GM23248 (cell line): ENCODE measurements at places on chromosomes 2 and 18. TPM values are rescaled to one million over a fixed set of nuclear protein-coding genes. Genes with fewer than 3 reads are reported as not detected.

Gene ABCA12
- not detected in 2 replicates for polyA plus RNA-seq

DNA sequence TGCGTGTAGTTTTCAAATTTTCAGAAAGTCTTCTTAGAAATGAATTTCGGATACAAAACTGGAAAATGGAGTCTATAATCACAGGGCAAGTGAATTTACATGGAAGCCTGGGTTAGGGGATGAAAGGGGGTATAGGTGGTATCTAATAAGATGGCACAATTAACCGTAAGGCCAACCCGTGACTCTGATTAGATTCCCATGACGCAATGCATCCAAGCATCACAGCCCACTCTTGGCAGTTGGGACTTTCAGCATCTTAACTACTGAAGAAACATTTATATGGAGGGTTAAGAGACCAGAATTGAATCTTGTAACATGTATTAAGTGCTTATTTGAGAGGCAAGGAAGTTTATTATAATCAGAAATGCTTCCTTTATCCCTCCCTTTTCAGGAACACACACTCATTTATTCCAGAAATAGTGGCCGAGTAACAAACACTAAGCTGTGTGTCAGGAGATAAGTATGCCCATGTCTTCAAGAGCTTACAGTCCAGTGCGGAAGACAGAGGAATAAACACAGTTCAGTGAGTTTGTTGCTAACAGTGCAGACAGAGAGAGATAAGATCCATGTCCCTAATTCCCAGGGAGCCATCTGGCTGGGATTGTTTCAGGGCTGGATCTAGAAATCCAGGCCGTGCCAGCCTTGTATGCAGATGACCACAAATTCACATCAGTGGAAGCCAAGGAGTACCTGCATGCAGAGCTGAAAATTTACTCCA, 151.2 kb downstream of the ANTXR1 start:
- DNase-seq, result peak; percentile 91

DNA sequence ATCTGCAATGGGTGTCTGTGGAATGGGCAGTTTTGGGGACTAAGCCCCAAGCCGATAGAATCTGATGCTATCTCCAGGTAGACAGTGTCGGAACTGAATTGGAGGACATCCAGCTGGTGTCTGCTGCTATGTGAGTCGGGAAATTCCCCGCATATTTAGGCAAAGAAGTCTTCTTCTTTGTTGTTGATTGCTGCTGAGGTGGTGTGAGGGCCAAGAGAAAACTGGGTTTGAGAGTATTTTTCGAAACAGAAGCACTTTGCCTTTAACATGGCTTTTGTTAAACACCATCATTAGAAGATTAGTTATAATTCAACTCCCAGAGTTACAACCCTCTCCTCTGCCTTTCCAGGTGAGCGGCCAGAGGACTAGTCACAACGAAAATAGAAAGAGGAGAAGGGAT, 49.4 kb upstream of the ACTR3 start:
- DNase-seq, result no peak

Gene TFCP2L1
- polyA plus RNA-seq, result not detected in 2 replicates

Gene REG3G
- polyA plus RNA-seq, result not detected in 2 replicates

DNA sequence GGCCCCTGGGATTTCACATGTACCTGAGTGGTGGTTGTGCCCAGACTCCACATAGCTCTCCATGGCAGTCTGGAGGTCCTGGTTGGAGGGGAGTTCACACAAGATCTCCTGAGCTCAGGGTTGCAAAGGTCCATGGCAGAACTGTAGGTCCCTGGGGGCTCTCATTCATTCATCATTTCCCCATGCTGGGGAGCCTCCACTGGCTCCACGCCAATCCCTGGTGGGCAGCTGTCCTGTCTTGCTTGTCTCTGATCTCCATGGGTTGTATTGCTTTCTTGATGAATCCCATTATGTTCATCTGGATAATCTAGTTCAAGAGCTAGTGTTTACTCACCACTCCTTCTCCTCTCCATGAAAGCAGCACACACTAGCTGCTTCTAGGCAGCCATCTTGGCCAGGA, 42.4 kb downstream of the ZSWIM2 start:
- no peak for DNase-seq

Gene STARD7
- polyA plus RNA-seq, result 93.3 and 94.2 TPM in 2 replicates
